DND-41 (cell line): ENCODE measurements at places on chromosomes 6 and 20.

- peaks cover 11% of the 10 kb centered on the region for H3K4me1 ChIP-seq
- H3K27ac ChIP-seq: 0 out of 2 replicates have a peak overlapping the region, but pooled peaks have one; percentile 15
- no peak overlapping the region for H3K4me3 ChIP-seq
- no peaks in the 10 kb centered on the region for H3K27me3 ChIP-seq
- peak; percentile 17 for DNase-seq
- no peaks in the 10 kb centered on the region for H3K36me3 ChIP-seq
These were observed 154.6 kb downstream of the CDKAL1 start for GRCh38 chr6:20688710-20689500.

DNA sequence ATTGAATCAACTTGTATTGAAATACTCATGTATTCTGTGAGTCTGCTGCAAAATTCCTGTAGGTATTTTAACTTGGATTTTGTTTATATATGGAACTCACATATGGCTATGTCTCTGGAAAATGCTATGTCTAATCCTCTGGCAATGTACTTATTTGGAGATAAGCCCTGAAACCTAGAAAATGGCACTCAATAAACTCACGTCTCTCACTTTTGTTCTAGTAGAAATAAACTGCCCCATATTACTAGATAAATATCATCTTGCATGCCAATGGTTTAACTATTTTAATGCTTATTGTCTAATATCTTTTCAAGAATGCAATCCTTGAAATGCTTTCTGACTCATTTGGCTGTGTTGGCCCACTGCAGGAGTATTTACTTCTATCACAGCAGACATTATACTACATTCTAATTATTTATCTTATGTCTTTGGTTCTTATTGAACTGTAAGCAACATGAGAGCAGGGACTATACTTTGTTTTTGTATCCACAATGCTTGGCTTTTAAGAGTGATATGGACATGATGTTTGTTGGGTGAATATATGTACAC is 292.2 kb upstream of the RSPO3 start:
- no peaks in the 10 kb centered on the region for H3K36me3 ChIP-seq
- H3K27ac ChIP-seq: no peak overlapping the region
- H3K4me1 ChIP-seq: no peaks in the 10 kb centered on the region
- no peak overlapping the region for H3K4me3 ChIP-seq
- H3K27me3 ChIP-seq: no peaks in the 10 kb centered on the region
- no peak for DNase-seq

GRCh38 chr6:11120271-11121005 is 8.9 kb upstream of the ERVFRD-1 start:
- no peaks in the 10 kb centered on the region for H3K4me1 ChIP-seq
- no peaks in the 10 kb centered on the region for H3K27me3 ChIP-seq
- no peak for DNase-seq
- no peak overlapping the region for H3K27ac ChIP-seq
- H3K36me3 ChIP-seq: no peaks in the 10 kb centered on the region

DNA sequence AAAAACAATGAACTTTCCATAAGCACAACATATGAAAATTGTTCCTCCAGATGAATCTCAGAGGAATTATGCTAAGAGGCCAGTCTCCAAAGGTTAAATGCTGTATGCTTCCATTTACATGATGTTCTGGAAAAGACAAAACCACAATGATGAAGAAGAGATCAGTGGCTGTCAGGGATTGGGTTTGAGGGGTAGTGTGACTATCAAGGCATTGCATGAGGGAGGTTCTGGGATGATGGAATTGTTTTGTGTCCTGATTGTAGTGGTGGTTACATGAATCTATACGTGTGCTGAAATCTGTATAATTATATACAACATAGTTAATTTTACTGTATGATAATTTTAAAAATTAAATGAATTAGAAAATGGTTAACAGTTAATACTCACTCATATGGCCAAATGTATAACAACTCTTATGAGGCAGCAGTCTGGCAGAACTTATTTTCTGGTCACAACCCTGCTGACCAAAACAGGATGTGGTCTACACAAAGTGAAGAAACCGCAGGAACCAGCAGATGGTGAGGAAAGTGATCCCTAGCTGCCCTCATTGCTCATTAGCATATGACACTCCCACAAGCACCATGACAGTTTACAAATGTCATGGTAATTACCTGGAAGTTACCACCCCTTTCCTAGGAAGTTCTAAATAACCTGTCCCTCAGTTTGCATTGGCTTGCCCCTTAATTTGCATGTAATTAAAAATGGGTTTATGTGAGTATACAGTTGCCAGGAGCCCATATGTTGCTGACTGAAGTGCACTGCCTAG is 31.9 kb downstream of the NSFL1C start:
- H3K27ac ChIP-seq: peak overlapping the region; percentile 74
- H3K27me3 ChIP-seq: no peaks in the 10 kb centered on the region
- H3K36me3 ChIP-seq: no peaks in the 10 kb centered on the region

- H3K27me3 ChIP-seq: no peaks in the 10 kb centered on the region
- H3K4me3 ChIP-seq: no peak overlapping the region
- peaks cover 12% of the 10 kb centered on the region; the same call in 1 of the 2 replicates for H3K36me3 ChIP-seq
- H3K27ac ChIP-seq: no peak overlapping the region
- DNase-seq: no peak
These were observed 7.0 kb downstream of the SERAC1 start for GRCh38 chr6:158160932-158161539.

- DNase-seq: no peak
- no peak overlapping the region for H3K4me3 ChIP-seq
- H3K36me3 ChIP-seq: no peaks in the 10 kb centered on the region
These were observed 188.9 kb downstream of the PRKN start for GRCh38 chr6:162538643-162539064.
